NCI-H774 (cell line): ENCODE measurements at places on chromosomes 7 and 10.
A peak's percentile ranks its signal among the peaks of the same experiment; 100 is the strongest.

DNA sequence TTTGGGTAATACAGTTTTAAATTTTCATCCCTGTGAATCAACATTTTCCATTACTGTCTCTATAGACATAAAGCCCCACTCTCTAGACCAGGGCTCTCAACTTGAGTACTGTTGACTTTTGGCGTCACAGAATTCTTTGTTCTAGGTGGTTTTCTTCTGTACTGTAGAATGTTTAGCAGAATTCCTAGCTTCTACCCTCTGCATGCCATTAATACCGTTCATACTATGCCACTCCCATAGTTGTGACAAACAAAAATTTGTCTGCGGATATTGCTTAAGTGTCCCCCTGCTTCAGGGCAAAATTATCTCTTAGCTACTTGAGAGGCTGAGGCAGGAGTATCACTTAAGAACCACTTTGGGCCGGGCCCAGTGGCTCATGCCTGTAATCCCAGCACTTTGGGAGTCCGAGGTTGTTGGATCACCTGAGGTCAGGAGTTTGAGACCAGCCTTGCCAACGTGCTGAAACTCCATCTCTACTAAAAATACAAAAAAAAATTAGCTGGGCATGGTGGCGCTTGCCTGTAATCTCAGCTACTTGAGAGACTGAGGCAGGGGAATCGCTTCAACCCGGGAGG is 57.3 kb upstream of the NRG3 start:
- DNase-seq, result no peak

GRCh38 chr10:5492929-5493576 is 6.3 kb downstream of the CALML5 start:
- DNase-seq, result no peak

DNA sequence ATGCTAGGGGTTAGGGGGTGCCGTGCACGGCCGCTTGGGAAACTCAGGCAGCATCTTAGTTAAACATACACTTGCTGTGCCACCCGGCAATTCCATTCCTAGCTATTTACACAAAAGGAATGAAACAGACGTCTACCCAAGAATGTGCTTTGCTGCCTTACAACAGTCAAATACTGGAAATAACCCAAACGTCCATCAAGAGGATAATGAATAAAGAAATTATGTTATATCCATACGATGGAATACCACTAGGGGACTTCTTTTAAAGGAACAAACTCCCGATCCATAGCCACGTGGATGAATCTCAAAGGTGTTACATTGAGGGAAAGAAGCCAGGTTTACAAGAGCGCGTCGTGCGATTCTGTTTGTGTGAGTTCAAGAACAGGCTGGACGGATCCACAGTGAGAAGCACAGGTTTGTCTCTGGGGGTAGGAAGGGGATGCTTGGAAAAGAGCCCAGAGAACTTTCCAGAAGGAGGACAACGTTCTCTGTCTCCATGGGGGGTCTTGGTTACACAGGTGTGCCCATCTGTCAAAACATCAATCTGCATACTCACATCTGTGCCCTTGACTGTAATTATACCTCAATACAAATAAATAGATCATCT is 41.8 kb downstream of the STK32C start:
- peak; percentile 0 for DNase-seq

DNA sequence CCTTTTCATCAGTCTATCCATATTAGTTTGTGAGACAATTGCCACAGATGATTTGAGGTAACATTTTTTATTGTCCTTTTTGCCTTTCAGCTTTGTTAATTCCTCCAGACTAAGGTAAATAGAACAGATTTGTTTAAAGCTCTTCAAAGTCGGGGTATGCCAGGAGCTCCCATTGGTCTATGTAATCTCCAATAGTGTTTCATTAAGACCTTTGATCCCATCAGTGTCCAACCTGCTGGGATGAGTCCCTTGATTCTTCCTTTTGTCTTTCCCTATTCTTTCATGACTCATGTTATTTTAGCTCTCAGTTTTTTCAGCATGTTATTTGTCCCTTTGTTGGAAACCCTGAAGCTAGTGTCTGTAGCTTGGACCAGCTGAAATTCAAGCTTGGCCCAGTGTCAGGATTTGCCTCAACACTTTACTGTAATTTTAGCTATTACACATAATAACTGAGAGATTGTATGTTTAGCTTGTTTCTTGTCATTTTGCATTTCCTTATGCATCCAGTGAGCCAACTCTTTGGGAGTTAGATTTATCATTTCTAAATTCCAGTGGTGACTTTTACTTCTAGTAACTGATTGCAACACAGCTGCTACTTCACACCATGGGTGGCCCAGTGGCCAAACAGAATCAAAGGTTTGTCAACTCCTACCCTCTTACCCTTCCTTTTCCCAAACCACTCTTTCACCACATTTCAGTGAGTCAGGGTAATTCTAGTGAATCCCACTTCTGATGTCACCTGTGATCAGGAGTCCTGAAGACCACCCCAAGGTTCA is 15.3 kb downstream of the AGBL3 start:
- no peak for DNase-seq

DNA sequence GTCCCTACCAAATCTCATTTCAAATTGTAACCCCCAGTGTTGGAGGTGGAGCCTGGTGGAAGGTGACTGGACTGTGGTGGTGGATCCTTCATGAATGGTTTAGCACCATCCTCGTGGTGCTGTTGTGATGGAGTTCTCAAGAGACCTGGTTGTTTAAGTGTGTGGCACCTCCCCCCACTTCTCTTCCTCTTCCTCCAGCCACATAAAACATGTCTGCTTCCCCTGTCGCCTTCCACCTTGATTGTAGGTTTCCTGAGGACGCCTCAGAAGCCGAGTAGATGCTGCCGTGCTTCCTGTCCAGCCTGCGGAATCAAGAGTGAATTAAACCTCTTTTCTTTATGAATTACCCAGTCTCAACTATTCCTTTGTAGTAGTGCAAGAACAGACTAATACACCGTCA is 21.0 kb downstream of the GRB10 start:
- no peak for DNase-seq

- DNase-seq, result no peak
Measured at GRCh38 chr7:1342090-1342640, 109.5 kb downstream of the UNCX start.

DNA sequence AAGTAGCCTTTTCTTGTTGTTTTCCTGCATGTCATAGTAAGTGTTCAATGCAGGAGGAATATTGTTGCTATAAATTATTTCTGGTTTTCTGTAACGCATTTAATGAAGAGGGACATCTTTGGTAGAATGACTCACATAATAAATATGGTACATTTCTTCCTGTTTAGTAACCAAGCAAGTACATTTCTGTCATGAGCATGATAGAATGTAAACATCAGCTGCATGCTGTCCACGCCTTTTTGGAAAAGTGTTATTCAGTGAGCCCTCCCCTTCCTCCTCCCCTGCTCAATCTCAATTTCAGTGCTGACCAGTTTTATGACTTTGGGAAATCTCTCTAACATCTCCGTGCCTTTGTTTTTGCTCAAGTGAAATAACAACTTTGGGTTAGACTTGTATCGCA is 664.0 kb downstream of the XPNPEP1 start:
- no peak for DNase-seq

DNA sequence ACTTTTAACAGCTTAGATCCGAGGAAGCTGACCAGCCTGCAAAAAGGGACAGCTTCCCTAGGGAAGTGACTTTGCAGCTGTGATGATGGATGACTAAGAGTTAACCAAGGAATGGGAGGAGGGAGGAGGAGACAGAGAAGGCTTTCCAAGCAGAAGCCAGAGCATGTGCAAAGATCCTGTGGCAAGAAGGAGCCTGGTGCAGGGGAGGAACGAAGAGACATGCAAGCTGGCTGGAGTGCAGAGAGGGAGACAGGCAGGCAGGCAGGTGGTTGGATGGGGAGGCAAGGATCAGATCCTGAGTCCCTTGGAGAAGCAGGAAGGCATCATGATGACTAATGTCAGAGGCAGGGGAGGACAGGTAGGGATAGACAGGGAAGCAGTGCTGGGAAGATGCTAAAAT is 148.8 kb downstream of the PFKFB3 start:
- DNase-seq, result no peak

GRCh38 chr7:127535546-127536393 is 49.6 kb downstream of the GCC1 start:
- no peak for DNase-seq

GRCh38 chr7:103640031-103640779 is 194.2 kb upstream of the SLC26A5 start:
- no peak for DNase-seq

DNA sequence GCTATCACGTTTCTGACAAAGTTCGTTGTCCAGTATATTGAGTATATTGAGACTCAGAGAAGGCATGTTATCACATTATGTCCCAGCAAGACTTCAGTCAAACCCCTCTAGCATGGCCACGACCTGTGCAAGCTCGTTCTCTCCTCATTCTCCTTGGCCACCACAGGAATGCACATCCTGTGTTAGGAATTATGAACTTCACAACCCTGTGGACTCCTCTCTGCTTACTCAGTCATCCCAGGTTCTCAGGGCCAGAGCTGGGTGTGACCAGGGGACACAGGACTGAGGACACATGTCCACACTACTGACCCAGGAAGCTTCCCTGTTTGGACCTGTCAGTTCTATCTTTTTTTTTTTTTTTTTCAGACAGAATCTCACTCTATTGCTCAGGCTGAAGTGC is 4.4 kb downstream of the SH2D4B start:
- no peak for DNase-seq

DNA sequence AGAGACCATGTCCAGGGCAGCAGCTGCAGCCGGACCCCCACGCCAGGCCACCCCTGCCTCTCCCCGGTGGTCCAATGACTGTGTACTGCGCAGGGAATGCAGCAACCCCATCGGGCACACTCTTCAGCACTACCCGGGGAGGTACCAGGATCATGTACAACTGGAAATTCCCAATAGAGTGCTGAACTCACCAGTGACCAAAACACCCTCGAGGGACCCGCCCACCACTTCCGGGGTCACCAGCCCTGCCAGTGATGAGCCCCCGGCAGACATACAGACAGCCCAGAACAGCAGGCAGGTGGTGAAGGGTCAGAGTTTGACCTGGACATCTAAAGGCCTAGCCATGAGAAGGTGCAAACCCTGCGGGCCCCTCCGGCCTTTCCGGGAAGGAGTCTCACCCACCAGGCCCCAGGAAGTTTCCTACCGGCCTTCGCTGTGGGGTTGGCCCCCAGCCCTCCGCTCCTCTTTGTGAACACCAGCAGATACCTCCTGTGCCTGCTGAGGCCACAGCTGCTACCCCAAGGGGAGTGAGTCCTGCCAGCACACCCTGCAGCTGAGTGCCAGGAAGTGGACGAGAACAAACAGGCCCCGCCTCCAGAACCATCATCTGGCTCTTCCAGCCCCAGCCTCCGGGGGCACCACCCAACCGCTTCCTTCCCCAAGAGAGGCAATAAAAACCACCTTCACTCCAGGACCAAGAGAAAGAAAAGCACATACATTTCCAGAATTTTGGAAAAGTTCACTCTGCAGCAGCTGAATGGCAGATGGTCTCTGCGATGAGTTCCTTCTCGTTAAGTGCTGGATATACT is 5.0 kb upstream of the ANKRD61 start:
- DNase-seq, result peak; percentile 32

DNA sequence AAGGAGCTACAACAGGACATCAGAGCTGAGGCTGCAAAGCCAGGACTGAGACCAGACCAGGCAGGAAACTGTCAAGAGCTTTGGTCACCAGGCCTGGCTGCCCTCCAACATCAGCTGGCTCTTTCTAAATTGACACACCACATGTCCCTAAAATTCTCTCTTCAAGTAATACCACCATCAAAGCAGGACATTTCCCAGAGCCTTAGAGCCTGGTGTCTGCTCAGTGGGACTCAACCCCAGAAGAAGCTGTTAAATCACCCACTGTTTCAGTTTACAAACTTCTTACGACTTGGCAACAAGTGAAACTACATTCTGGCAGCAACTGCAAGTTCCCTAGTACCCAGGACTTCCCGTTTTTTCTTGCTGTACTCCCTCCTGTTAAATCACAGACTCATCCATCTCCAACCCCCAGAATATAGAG is 3.8 kb upstream of the IL6 start:
- DNase-seq, result no peak

DNA sequence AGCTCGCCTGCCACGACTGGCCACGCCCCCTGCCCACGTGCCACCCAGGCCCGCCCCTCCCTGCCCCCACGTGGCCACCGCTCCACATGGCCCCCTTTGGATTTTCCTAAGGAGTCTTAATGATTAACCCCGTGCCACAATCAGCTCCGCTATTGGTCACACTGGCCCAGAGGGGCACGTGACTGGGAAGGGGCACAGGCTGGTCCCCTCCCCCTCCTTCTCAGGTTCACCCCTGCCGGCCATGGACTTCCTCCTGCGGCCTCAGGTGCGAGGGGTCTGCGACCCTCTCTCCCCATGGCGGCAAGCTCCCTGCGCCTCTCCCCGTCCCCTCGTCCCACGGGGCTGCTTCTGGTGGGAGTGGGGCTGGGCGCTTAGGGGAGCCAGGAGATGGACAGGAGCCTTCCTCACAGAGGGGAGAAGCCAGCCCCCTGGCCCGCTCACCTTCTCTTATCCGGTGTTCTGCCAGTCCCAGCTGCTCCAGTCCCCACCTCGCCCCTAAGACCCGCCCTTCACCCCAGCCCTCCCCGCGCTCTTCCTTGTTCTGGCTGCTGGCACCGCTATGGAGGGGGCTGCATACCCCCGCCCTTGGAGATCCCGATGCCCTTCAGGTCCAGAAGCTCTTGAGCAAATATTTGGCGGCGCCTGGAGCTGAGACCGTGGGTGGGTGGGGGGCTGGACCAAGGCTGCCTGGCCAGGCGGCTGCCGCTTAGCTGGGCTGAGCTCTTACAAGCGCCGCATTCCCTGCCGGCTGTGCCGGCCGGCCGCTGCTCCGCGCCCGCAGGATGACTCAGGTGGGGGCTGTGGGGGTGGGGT is 3.2 kb downstream of the SLC4A2 start:
- DNase-seq, result no peak

GRCh38 chr10:130335336-130335735 is 199.1 kb downstream of the GLRX3 start:
- no peak for DNase-seq

- no peak for DNase-seq
Measured at GRCh38 chr10:58993480-58994221, 182.8 kb upstream of the PHYHIPL start.
